ENCODE measurements at places on chromosomes 4 and X.

GRCh38 chr4:144989306-144989705, 108.7 kb downstream of the ANAPC10 start:
- no peak for DNase-seq

DNA sequence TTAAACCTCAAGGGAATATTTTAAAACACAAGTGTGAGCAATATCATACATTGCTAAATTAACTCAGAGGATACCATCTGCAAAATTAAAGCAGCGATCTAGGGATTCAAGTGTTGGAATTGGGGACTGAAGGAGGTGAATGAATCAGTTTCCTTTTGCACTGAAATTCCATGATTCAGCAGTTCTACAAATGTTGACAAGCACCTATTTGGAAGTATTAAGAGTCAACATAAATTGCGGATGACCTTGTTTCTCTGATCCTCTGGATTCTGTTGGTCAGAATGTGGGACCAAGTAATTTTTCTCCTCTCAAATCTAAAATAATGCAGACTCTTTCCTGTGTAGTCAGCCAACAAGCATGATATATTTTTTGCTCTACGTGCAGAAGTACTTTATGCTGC, 78.8 kb downstream of the LDB2 start:
- DNase-seq, result no peak

- DNase-seq, result no peak
Observed at GRCh38 chr4:153008578-153009199, 72.6 kb downstream of the FHDC1 start.

DNA sequence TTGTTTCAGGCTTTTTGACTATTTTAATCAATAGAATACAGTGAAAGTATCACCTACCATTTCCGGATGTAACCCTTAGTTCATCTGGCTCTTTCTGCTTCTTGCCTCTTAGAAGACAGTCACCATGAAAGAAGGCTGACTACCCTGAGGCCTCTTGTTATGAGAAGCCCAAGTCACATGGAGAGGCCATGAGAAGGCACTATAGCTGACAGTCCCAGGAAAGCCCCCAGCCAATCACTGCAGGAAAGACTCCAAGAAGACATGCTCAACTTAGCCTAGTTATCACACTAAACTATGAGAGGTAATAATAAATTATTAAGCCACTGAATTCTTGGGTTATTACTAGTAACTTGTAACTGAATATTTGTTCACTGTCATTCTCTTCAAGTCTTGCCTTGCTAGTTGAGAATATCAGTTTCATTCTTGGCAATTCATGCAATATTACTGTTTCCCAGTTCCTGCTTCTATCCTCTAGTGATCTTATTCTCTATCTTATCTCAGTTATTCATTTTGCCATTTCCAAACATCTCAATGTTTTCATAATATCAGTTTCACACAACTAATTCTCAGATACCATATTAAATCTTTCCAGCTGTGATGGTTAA, 57.1 kb upstream of the GUCY1A1 start:
- DNase-seq, result no peak

GRCh38 chr4:6449335-6449734, 23.1 kb downstream of the PPP2R2C start:
- DNase-seq, result no peak

DNA sequence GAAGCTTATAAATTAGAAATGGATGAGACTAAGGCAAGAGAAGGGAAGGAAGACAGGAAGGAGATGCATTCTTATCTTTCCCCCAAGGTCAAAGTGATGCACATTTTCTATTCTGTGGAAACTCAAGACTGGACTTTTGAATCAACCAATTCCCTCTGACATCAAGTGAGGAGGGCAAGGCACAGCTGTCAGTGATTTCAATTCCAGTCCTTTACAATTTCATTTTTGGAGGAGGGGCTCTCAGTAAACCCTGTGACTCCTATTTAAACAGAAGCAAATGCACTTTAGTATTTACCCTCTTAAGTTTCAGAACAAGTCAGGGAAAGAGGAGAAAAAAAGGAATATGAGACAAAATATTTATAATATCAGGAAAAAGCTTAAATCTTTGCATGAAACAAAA, 134.0 kb downstream of the MGST2 start:
- no peak for DNase-seq

DNA sequence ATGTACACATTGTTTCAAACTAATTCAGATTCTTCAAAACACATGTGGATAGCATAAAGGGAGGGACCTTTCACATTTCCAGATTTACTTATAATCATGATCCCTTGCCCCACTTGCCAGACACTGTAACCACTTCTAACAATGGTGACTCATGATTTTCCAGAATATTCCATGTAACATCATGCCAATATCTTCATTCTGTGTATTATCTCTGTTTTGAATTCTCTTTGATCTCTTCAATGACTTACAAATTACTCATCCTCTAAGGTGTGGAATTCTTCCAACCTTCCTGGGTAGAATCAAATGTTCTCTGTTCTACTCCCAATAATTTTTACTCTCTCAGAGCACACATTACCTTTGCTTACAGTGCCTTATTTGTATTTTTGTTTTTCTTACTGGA, 517.1 kb downstream of the PCDH7 start:
- DNase-seq, result no peak

DNA sequence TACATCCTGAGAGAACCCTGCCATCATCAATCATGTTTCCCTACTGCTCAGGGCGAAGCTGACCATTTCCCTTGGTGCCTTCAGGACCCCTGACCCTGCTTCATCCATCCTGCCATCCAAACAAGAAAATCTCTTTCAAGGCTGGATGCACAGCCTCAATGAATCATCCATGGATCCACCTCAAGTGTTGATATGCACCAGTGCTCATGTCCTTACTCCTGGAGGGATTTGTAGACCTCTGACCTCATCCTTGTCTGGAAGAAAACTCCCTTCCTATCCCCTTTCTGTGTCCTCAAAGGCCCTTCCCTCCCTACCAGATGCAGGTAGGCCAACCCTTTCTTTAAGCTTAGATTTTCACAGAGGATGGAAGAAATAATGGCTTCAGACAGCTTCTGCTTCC, 24.6 kb downstream of the BEX3 start:
- no peak for DNase-seq

- DNase-seq, result no peak
Observed at GRCh38 chrX:8242431-8243020, 71.5 kb upstream of the VCX2 start.

GRCh38 chr4:119615068-119615719, 13.4 kb downstream of the PDE5A start:
- no peak for DNase-seq

GRCh38 chrX:27583976-27584375, 6.2 kb upstream of the DCAF8L2 start:
- no peak for DNase-seq

GRCh38 chrX:43589735-43590134, 66.4 kb upstream of the MAOA start:
- DNase-seq, result no peak

DNA sequence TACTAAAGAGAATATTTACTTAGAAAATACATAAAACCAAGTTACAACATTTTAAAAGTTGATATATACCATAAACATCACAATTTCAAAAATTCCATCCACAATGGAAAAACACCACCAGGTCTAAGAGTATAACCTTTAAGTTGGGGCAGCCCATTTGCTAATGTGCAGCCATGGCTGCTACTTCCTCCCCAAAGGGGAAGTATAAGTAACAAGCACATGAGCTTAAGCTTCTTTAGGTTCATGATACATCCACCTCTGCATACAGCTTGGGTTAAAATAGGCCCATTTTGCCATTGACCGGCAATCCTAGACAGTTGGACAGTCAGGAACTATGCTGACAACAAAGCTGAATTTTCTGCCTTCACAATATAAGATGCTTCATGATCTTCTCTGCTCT, 16.6 kb upstream of the GASK1B start:
- no peak for DNase-seq

GRCh38 chrX:82087699-82088098, 885.8 kb downstream of the SH3BGRL start:
- no peak for DNase-seq

- no peak for DNase-seq
Observed at GRCh38 chrX:149283853-149284252, 221.3 kb downstream of the IDS start.

- DNase-seq, result no peak
Observed at GRCh38 chrX:82748906-82749505, 759.1 kb upstream of the POU3F4 start.

DNA sequence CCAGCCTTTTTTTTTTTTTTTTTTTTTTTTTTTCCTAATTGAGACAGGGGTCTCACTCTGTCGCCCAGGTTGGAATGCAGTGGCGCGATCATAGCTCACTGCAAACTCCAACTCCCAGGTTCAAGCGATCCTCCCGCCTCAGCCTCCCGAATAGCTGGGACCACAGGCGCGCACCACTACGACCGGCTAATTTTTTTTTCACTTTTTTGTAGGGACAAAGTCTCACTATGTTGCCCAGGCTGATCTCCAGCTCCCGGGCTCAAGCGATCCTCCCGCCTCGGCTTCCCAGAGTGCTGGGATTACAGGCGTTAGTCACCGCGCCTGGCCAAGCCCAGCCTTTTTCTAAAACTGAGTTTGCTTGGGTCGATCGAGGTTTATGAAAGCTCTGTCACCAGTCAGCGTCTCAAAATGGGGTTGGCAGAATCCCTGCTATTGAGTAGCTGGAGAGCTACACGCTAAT, 1.3 kb upstream of the OTUD5 start:
- peak; percentile 0 for DNase-seq

DNA sequence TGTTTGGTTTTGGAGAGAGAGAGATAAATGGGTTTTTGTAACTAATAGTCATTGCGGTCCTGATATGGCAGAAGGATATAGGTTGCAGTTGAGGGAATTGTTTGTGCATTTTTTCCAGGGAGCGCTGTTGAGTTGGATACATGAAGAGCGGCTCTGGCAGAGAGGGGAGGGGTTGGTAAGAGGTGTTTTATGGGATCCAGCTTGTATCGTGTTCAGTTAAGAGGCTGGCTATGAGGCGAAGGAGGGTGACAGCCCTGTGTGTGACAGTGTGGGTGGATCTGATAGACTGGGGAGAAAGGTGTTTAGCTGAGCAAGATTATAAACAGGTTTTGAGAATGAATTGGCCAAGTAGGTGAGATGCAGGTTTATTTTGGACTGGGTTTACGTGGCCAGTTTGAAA, 1.5 kb downstream of the SPANXN4 start:
- DNase-seq, result no peak

DNA sequence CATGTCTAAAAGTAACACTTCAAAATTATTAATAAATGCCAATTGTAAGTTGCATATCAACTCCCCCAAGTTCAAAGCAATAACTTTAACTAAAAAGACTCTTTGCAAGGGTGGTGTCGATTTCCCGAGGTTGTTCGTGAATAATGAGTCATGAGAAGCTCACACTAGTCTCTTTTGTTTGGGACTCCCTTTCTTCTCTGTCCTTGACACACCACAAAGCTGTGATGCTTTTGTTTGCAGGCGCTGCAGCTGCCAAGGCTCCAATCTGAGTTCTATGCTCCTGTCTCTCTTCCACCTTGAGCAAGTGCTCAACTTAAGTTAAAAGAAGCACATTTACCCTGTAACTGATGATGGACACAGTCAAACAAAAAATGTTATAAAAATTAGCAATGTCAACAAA, 65.9 kb downstream of the FAT1 start:
- DNase-seq, result no peak

DNA sequence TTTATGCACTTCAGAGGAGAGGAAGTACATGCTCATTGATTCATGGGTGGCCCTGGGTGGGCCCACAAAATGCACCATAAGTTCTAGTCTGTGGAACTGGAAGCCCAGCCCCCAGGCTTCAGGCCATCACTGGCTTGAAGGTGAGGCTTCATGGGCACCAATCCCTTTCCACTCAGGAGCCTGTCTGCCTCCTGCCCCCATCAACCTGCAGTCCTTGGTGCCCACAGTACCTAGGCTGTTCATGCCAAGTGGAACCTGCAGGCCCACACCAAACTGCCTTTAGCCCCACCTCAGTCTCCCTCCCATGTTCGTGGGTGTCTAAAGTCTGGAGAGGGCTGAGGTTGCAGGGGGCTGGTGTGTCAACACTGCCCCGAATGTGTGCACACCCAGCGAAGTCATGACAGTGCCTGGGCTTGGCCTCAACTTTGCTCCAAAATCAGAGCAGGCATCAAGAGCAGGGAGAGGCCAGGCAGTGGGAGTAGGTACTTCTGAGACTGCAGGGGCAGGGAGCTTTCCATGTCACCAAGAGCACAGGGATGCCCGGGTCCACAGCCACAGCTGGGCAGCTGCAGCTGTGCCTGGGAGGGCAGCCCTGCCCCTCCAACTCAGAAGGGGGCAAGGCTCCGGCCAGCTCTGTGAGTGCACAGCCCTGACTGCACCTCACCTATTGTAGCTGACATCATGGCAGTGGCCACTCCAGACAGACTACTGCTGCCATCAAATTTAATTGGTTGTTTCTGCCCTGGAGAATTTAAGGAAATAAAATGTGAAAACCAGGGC, 1250.4 kb upstream of the IGFBP7 start:
- DNase-seq, result no peak

DNA sequence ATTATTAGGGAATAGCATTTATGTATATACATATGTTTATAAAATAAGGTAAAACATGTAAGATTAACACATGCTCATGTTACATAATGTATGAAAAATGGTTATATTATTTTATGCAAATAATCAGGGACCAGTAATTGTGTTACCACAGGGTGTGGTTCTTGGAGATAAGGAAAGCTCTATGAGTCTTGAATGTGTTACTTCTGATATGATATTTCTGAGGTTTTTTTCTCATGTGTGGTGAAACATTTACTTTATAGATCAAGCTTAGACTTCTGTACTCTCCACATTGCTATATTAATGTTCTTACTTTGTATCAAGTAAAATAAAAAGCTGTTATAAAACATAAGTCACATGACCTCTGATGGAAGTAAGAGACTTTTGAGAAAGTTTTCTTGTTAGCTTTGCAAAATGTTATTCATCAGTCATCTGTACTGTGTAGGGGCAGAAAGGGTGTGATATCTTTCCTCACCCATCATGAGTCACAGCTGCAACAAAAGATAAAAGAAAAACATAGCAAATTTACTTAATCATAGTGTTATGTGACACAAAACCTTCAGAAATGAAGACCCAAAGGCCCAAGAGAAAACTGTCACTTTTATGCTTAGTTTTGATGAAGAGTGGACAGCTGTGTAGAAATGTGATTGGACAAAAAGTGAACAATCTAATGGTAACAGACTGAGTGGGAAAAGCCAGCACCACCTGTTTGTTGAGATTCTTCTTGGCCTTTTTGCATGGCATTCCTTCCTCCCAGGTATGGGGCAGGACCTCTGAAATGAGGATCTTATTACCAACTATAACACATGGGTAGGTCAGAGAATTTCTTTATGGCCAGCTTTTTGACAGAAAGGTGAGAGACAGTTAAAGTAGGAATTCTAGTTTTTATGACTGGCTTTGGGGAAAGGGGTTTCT, 632.3 kb downstream of the PDHA2 start:
- no peak for DNase-seq

DNA sequence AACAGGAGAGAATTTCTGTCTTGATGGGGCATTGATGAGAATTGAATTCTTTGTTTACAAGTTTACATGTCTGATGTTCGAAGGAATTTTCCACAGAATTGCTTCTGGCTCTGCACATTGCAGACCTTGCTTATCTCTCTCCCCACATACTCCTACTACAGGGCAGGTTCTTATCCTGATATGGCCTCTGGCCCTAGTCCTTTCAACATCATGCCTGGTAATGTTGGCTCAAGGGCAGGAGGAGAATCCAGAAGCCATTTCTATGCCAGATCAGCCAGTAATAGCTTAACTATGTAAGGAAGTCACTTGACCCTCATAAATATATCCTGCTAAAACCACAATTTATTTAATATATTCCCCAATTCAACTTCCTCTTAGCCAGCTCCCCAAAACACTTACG, 24.3 kb upstream of the TSPAN5 start:
- DNase-seq, result no peak

GRCh38 chr4:121062521-121062920, 9.8 kb downstream of the NDNF start:
- DNase-seq, result no peak

- no peak for DNase-seq
Observed at GRCh38 chr4:79676705-79677104, 268.7 kb upstream of the GK2 start.
